ENCODE measurements at places on chromosomes 12 and 14. TPM values are rescaled to one million over a fixed set of nuclear protein-coding genes. Genes with fewer than 3 reads are reported as not detected.

GRCh38 chr12:117742721-117743120 lies 226.1 kb downstream of the KSR2 start:
- no peak for DNase-seq

- no peak for DNase-seq
Observed at GRCh38 chr14:56276108-56276507, 157.9 kb downstream of the PELI2 start.

DNA sequence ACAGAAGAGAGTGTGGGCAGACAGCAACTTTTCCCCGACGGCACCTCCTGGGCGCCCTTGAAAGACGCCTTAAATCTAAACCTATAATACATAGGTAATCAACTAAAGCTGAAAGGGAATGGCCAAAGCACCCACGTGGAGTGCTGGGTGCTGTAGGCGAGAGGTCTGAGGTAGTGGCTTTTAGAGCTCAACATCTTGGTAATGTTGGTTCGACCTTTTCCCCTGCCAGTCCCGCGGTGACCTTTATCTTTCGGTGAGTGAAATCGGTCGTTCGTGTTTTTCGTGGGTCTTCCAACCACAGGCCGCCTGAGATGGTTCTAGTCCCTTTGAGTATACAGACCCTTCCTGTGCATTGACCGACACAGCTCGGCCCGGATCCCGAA lies 9.1 kb downstream of the OR6S1 start:
- peak; percentile 42 for DNase-seq

DNA sequence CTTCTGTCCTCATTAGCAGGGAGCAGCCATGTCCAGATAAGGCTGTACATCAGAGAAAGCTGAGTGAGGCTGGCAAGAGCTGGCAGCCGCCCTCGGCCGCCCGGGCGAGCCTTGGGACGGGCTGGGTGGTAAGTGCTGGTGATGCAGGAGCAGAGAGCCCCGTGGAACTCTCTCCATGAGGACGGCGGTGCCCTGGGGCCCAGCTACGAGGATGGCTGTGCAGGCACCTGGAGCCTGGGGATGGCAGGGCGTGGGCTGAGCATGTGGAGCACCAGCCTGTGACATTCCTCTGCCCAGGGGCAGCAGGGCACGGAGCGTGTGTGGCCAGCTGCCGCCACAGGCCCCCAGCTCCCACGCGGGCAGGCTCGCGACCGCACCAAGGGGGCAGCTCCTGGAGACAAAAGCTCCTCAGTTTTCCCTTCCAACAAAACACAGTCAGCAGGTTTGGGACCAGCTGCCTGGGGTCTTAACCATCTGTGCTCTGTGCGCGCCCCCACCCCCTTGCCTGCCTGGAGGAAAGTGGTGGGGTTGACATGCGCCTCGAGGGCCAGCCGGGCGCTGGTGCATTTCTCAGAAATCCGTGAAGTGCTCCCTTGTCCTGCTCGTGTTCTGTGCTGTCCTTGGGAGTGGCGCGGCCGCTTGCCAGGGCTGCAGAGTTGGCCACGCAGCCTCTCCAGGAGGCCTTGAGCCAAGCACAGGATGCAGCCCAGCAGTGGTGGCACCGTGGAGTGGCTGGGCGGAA lies 21.4 kb downstream of the PACS2 start:
- DNase-seq, result no peak

DNA sequence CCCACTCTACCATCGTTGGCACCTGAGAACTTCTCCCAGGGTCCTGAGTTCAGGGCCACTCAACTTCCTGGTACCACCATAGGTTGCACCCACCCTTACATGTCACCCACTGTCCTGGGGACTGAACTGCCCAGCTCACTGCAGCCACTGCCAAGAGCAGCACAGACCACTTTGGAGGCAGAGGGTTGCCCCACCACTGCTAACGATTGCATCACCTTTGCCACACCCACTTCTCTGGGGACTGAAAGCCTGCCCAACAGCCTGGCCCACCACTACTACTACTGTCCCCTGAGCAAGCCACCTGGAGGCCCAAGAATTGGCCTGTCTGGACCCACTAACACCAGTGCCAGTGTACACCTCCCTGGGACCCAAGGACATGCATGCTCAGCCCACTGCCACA lies 27.6 kb downstream of the CACNA2D4 start:
- no peak for DNase-seq

- DNase-seq, result no peak
Observed at GRCh38 chr12:125100551-125101434, 35.6 kb downstream of the AACS start.

DNA sequence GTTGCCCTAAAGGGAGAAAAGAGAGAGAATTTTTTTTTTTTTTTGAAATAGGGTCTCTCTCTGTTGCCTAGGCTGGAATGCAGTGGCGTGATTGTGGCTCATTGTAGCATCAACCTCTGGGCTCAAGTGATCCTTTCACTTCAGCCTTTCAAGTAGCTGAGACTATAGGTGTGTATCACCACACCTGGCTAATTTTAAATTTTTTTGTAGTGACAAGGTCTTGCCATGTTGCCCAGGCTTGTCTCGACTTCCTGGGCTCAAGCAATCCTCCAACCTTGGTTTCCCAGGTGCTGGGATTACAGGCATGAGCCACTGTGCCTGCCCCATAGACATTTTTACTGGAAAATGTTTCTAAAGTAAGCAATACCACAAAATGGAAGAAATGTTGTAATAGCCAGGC lies 36.8 kb downstream of the YARS2 start:
- no peak for DNase-seq

- no peak for DNase-seq
Observed at GRCh38 chr14:102691763-102692162, 85.5 kb upstream of the TRAF3 start.

- DNase-seq, result no peak
Observed at GRCh38 chr14:58725871-58726270, 88.1 kb downstream of the DACT1 start.

- no peak for DNase-seq
Observed at GRCh38 chr14:63240221-63240620, 36.0 kb downstream of the RHOJ start.

DNA sequence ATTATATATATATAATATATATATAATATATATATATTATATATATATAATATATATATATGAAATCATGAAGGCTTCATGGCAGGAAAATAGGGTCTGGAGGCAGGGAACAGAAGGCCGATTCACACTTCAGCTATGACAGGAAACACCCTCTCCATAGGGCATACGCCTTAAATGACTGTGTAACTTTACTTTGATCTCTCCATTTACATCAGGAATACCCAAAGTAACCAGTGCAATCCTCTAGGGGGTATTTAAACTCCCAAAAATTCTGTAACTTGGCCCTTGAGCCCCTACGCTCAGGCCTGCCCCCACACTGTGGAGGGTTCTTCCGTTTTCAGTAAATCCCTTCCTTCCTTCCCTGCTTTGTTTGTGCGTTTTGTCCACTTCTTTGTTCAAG lies 40.4 kb upstream of the PPP2R5C start:
- no peak for DNase-seq

CPSF2 gene
- polyA plus RNA-seq, result 41.6 TPM

DUSP16 gene
- polyA plus RNA-seq, result 12.5 TPM

SLC25A21 gene
- 10.6 TPM for polyA plus RNA-seq

PROX2 gene
- polyA plus RNA-seq, result 0.09 TPM

HOXC11 gene
- not detected for polyA plus RNA-seq

Data from GM23338 (cell line).